ENCODE measurements at places on chromosomes 6 and 20.

- no peak for DNase-seq
These were observed 29.9 kb upstream of the SMOC2 start for GRCh38 chr6:168411130-168411529.

GRCh38 chr6:157099912-157100593 lies 223.3 kb downstream of the TMEM242 start:
- DNase-seq: no peak

DNA sequence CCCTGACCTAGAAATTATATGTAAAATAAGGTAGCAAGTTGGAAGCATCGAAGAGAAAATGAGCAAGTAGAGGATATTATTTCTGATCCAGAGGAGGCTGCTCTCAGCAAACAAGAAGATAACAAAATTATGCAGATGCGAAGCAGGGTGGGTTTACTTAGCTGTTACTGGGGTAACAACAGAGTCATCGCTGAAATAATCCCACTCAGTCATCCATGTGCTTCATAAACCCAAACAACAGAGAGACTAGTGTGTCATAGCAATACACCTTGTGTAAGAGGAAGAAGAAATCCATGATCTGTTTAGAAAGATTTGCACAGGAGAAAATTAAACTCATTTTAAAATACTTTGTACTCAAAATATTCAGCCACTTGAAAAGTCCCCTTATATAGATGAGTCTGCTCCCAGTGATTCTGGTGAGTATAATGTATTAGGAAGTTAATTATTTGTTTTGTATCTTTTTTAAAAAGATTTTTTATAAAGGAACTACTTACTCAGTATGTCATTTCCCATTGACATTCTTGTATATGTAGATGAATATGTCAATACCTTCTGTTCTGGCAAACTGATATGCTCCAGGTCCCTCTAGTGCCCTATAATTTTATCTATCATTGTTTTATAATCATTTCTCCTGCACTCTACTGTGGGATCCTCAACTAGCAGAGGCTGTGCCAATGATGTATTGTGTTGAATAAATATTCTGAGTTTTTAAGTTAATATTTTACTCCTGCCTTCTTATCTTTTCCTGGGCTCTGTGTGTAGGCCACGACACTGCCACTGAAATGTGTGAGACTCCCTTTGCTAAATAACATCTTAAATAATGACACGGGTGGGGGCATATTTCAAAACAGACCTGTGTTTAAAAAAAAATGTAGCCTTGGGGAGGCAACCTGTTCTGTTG lies 8.6 kb upstream of the HIVEP2 start:
- no peak for DNase-seq

DNA sequence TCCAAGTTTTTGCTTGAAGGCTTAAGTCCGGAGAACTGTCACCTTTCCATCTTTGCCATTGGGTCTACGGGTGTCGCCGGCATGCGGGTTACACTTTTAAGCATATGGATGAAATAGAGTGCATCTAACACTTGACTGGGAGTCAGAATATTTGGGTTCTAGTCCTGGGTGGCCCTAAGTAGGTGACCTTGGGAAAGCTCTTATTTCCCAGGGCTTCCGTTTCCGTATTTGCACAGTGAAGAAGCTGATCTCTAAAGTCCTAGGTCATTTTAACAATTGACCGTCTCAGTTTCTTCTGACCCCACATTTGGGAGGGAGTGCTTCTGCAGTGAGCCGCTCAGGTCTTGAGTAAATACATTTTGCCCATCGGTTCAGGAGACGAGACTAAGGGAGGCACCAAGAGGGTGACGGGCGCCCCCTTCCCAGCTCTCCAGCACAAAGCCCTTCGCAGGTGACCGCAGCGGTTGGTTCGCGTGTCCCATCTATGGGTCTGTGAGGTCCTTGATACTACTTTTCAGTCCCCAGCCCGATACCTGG lies 651 bp upstream of the BLTP3A start:
- DNase-seq: peak; percentile 52

- DNase-seq: no peak
These were observed 149.7 kb upstream of the TNFAIP3 start for GRCh38 chr6:137717074-137718073.

DNA sequence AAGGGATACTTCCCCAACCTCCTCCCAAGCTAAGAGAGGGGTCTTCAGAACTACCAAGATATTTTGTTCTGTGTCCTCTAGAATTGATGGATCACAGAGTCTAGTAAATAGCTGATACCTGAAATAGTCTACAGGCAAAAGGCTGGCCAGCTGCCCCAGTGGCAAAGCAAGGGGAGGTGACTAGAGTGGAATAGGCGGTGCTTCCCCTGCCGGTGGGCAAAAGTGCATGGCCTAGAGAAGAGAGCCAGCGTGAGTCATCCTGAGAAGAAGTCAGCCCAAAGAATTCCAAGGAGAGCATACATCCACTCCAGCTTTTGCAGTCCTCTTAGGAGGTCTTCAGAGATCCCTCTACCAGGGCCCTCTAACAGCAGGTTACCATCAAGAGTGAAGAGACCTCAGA lies 14.7 kb downstream of the DPPA5 start:
- DNase-seq: no peak

DNA sequence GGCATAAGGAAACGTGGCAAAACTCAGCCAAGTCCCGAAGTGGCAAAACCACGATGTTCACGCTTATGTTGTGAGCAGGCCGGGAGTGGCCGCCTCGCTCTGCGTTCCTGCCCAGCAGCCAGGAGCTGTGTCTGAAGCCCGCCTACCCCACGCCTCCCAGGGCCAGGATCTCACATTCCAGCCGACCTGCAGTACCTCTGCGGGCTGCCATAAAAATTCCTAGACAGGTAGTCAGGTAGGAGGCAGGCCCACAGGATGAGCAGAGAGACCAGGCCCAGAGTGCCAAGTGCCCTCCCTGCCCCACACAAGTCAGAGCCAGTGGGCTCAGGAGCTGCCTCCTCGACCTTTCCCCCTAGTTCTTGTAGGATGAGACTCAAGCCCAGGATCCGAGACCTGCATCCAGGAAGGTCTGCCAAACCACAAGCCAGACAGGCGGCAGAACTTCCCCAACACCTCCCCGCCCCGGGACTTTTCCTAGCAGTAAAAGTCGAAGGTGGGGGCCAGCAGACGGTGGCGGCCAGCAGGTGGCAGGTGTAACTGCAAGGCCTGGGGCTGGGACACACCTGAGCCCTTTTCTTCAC lies 16.7 kb downstream of the PMEPA1 start:
- DNase-seq: no peak

- DNase-seq: no peak
These were observed 25.0 kb upstream of the HMGCLL1 start for GRCh38 chr6:55604021-55604420.

DNA sequence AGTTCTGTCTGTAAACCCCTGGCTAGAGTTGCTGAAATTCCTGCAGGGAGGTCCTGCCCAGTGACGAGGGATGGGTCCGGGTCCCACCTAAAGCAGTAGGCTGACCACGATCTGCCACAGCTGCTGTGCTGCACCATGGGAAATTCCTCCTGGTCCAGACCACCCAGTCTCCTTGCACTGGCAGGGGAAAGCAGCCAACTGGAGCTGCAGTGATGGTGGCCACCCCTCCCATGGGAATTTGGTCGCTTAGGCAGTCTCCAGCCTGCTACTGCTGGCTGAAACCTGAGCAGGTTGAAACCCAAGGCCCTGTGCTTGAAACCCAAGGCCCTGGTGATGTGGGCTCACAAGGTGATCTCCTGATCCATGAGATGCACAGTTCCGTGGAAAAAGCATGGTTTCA lies 23.9 kb upstream of the MOXD1 start:
- DNase-seq: no peak

DNA sequence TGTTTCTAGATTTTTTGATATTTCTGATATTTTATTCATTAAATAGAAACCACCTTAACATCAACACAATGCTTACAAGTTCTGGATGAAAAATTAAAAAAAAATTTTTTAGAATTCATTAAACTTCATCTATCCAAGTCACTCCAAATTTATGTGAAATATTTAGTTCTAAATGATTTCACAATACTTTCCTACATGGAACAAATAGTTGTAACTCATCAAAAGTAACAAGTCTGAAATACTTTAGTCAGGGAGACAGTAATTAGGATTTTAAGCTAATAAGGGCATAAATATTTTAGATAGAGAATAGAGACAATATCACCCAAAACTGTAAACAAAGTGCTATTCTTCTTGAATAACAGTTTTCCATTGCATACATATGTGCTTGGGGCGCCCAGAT lies 147.8 kb downstream of the HIVEP2 start:
- no peak for DNase-seq

- DNase-seq: no peak
These were observed 114.7 kb upstream of the INSM1 start for GRCh38 chr20:20253039-20253743.

- no peak for DNase-seq
These were observed 18.7 kb upstream of the TOP1 start for GRCh38 chr20:41009946-41010345.

All from GDM1 (cell line).